Colonic mucosa (tissue), 4 donors: ENCODE measurements at places on chromosomes 16 and 17. TPM values are rescaled to one million over a fixed set of nuclear protein-coding genes. Genes with fewer than 3 reads are reported as not detected.

The PRSS27 gene
- total RNA-seq: 0.56 TPM

The OR1F1 gene
- total RNA-seq: not detected

The TBL3 gene
- 19.4 TPM for total RNA-seq

The SHCBP1 gene
- 25.1 TPM for total RNA-seq

The SCARF1 gene
- 6.3 TPM for total RNA-seq

The SPNS2 gene
- total RNA-seq: 13.7 TPM

The SF3B3 gene
- 182 TPM for total RNA-seq

The AANAT gene
- total RNA-seq: not detected

The C17orf113 gene
- total RNA-seq: 0.84 TPM
